Cortex of kidney (tissue), 1 donor: ENCODE measurements at places on chromosomes 7 and 10.

DNA sequence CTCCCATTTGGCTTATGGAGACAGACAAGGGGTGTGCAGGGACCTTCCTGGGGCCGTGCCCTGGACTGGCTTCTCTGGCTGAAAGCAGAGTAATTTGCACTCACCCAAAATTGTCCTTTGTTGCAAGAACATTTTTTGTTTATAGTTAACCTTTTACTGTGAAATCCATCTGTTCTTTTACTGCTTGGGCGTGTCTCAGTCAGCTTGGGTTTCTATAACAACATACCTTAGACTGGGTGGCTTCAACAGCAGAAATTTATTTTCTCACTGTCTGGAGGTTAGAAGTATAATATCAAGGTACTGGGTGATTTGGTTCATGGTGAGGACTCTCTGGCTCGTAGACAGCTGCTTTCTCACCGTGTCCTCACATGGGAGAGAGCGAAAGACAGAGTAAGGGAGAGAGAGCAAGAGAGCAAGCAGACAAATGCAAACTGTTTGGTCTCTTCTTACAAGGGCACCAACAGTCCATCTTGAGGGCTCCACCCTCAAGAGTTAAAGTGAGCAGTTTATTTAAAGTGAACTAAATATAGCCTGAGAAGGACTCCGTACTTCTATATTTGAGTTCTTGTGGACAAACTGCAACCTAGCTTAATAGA, 131.0 kb upstream of the NPY start:
- no peak for DNase-seq

DNA sequence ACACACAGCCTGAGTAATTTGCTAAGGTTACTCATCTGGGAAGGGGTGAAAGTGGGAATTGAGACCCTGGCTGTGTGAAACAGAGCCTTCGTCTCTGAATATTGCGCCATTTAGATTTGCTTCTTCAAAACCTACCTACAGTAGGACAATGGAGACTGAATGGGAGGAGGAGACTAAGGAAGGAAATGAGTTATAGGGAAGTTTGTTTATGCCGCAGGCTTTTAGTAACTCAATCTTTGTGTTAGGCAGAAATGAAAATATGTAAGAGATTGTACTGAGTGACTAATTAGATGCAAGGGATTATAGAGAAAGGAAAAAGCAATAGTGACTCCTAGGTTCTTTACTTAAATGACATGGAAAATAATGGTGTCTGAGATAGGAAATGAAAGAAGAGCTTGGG, 80.2 kb downstream of the KCND2 start:
- no peak for DNase-seq

DNA sequence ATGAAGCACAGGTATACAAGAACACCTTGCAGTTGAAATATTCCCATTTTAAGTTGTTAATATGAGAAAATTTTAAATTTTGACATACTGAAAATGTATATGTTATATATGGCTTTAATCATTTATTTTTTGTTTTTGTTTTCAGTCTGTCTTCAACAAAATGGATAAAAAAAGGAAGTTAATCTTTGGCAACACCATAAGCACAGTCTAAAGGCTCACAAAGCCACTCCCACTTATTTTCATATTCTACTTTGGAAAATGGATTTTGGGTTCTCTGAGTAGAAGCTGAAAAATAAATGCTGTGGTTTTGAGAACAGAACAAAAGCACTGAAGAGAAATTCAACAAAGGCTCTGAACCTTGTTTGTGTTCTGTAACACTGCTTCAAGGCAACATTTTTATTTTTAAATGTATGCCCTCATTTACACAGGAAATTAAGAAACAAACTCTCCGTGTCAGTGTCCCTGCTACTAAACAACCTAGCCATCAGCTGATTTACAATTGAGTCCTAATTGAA, 81.3 kb upstream of the LRRN3 start:
- DNase-seq = no peak

GRCh38 chr10:18005781-18006456, 54.2 kb downstream of the SLC39A12 start:
- DNase-seq = no peak

DNA sequence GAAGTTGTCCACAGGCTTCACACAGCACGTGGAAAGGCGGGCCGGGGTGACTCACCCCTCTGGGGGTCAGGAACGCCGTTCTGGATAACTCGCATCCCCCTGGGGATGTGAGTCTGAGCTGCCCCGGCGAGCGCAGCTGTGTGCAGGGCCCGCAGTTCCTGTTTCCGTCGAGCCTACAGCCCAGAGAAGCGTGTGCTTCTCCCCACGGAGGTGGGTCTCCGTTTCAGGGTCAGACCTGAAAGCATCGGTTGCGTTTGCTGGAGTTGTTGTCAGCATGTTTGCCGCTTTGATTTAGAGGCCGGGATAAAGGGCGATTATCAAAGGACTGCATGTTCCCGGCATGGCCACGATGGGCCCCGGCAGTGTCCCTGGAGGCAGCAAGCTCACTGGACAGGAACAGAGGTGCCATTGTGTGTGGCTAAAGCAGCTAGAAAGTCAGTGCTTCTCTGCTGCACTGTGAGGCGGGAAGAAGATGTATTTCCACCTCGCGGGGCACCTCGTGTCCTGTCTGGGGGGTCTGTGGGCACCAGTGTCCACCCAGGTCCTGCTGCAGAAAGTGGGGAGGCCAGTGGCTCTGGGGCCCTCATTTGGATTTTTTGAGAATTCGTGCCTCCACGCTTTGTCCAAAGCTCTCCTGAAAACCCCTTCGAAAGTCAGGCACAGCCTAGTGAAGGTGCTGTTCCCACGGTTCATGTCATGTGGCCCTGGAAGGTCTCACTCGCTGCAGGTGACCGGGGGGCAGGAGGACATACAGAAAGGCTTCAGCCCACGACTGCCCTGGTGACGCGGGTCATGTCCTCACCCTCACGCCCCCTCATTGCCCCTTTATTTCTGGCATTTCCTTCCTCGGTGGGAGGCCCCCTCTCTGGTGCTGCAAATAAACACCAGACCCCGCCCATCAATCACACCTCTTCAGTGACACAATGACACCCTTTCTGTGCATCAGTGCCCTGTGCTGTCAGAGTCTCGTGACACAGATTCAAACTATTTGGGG, 27.4 kb upstream of the GDI2 start:
- no peak for DNase-seq

DNA sequence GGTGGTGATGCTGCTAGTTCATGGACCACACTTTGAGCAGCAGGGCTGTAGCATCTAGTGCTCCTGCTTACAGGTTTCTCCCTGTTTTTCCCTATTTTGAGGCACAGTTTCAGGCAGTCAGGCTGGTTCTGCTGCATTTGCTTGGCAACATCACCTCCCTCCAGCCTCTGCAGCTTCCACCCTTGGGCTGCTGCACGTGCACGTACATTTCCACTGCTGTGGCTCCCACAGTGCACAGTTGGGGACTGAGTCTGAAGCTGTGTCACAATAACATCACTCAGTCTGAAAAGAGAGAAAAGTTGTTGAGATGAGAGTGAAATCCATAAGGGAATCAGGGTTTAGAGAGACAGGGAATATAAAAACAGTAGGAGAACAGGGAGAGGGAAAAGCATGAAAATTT, 230.7 kb upstream of the FZD1 start:
- no peak for DNase-seq

DNA sequence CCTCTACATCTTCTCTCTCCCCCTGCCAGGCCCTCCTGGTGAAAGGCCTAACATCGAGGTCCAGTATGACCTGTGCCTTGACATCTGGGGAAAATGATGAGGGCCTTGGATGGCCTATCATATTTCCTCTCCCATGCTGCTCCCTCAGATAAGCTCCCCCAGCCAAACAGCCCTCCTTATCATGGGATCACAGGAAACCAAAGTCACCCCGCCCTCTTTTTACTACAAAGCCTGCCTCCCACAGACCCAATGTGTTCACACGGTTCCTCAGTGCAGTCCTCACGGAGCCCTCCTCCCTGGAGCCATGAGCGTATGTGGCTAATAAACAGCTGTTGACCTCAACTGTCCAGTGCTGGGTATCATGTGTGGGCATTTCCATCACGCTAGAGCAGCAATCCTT, 32.0 kb downstream of the C10orf90 start:
- no peak for DNase-seq

DNA sequence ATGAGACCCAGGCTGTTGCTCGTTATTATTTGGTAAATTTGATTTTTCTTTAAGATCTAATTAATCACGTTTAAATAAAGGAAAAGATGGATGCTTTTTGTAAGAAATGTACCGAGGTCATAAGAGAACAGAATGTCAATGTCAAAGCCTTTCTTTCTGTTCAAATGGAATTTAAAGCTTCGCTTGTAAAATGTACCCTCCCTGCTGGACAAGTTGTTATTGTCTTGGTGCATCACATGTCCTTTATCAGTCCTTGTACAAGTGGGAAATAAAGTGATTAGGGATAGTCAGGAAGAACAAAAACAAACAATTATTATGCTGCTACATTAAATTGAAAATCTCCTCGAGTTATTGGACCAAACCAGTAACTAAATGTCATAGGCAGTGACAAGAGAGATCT, 363.2 kb downstream of the PHTF2 start:
- DNase-seq = no peak

- DNase-seq = no peak
These were observed 43.5 kb downstream of the AOC1 start for GRCh38 chr7:150895809-150896208.
